ENCODE measurements at places on chromosomes 4 and X.

DNA sequence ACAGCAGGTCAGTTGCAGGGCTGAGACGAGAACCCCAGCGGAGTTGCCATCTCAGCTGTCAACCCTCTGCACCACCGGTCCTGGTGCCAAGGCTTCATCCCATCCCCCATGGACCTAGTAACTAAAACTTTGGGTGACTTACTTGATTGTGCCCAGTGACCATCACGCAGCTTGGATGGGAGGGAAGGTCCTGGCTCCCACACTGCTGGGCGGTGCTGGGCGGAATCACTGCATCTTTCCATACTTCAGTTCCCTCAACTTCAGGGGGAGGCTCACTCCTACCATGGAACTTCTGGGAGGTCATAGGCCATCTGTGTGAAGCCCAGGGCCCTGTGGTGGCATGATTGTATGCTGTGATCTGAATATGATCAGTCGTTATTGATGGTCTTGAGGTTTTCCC, 26.2 kb upstream of the JAKMIP1 start:
- no peak for DNase-seq

DNA sequence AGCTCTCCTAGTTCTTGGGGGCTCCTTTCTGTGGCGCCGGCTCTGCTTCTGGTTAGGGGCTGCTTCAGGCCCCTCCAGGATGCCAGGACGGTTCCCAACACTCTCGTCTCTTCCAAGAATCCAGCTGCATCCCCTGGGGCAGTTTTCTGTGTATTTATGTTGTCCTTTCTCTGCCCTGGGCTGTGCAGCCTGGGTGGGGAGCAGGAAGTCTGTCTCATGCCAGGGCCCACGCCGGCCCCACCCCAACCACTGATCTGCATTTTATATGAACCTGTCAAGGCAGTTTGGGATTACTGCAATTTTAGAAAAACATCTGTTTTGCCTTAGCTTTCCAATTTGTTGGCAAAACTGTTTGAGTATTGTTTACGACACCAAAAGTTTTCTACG, 14.6 kb downstream of the CTBP1 start:
- DNase-seq, result no peak

DNA sequence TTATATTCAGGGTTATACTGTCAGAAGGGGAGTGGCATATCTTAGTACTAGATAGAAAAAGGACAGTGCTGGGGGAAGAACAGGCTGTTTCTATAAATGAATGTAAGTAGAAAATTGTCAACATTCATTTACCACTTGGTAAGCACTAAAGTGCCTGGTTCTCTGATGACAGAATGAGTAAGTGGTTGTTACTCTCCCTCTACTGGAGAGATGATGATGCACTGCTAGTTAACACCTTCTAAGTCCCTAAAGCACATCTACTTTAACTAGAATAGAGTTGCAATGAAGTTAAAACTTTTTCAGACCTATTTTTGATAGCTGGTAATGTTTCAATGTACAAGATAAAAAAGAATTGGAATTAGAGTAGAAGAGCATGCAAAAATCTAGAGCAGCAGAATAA, 214.5 kb downstream of the KLHL4 start:
- no peak for DNase-seq

DNA sequence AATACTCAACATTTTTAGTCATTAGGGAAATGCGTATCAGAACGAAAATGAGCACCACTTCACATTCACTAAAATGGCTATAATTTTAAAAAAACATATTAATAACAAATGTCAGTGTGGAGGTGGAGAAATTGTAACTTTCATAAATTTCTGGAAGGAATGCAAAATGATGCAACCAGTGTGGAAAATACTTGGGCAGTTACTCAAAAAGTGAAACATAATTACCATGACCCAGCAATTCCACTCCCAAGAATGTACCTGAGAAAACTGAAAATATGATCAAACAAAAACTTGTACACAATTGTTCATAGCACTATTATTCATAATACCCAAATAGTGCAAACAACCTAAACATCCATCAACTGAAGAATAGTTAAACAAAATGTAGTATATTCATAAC, 76.1 kb upstream of the FAM241A start:
- no peak for DNase-seq

DNA sequence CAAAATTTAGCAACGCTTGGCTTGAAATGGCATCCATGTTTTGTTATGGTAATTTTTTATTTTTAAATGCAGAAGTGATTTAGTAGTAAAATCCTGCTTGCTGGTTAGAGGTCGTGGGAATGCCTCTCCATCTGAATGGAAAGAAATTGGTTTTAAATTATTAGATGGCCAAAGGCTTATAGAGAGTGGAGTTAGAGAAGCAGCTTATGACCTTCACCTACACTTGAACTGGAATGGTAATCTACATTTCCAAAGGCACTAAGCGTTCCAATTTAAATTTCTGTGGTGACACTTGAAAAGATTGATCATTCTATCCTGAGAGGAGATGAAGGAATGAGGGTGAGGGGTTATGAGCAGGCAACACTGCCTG, 280.7 kb downstream of the RAPGEF2 start:
- no peak for DNase-seq

DNA sequence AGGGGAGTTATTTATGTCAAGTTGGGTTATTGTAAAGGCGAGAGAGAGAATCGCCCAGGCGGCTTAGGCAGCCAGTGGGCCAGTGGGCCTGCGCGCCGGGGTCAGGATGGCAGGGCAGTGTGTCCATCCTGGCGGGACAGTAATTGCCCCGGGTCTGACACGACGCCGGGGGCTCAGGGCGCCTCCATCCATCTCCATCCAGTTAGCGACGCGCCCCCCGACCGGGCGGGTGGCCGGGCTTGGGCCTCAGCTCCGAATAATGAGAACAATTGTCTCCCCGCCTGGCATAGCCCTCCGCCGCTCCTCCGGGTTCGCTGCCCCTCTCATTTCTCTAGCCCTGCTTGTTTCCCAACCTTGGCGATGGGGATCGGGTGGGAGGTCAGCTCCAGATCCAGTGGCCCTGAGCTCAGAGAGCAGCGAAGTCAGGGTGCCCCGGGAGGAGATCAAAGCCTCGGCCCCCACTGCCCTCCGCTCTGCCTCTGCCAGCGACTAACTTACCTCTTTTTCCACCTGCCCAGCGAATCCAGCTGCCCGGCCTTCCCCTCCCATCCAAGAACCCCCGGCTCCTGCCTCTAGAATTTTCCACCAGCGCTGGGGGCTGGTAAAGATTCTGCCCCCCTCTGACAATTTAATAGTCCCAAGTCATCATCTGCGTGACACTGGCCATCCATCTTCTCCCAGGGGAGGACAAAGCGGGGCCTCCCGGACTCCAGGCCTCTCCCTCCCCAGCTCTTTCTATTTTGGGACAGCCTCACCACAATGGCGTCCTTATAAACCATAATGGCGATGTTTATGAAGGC, 56.9 kb upstream of the TMEM33 start:
- DNase-seq, result no peak

DNA sequence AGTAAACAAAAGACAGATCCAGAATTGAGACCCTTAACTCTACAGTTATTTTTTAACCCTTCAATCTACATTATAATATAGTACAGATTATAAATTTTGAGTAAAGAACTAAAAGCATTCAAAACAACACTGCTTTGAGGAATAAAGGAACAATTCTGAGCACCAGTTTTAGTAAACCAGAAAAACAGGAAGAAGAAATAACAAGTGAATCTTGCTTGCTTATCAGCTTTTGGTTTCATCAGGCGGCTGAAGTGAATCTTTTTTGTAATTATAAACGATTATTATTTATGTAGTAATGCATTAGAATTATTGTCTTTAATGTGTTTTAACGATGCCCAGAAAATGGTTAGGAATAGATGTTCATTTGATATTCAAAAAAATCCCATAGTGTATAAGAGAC, 305.4 kb downstream of the ARAP2 start:
- no peak for DNase-seq

DNA sequence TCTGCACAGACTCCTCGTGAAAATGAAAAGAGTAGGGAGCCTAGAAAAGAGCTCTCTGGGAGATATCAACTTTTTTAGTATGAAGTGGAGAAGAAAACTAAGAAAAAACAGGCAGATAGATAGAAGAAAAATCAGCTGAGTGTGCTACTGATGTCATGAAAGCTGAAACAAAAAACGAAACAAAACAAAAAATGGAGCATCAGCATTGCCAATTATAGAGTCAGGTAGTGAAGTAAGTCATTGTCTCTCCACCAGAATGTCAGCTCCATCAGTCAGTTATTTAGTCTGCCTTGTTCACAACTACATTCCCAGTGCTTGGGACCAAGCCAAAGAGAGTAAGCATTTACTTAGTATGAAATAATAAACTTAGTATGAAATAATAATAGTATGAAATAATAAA, 595.1 kb downstream of the STPG2 start:
- no peak for DNase-seq

GRCh38 chr4:122548452-122548851, 72.4 kb downstream of the IL21 start:
- no peak for DNase-seq

GRCh38 chr4:125582302-125582701, 267.5 kb downstream of the FAT4 start:
- no peak for DNase-seq

- no peak for DNase-seq
Measured at GRCh38 chr4:168119100-168119499, 26.8 kb downstream of the ANXA10 start.

- DNase-seq, result no peak
Measured at GRCh38 chr4:100790836-100791615, 273.2 kb upstream of the EMCN start.

- DNase-seq, result peak; percentile 94
Measured at GRCh38 chr4:158996669-158997074, 106.2 kb upstream of the RAPGEF2 start.

DNA sequence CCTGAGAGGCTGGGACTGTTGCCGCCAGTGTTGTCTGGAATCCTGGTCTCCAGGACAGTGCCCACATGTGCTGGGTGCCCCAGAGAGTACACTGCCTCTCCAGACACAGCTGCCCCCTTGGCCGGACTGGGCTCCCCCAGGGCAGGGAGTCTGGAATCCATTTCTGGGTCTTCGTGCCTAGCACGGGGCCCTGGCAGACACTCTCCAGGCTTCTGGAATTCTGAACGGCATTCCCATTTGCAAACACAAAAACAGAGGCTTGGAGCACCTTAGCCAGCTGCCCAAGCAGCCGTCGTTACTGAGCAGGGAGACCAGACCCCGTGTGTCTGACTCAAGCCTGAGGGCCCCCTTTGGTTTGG, 20.8 kb downstream of the HMX1 start:
- DNase-seq, result no peak

- DNase-seq, result no peak
Measured at GRCh38 chrX:8726031-8726652, 5.8 kb downstream of the ANOS1 start.

DNA sequence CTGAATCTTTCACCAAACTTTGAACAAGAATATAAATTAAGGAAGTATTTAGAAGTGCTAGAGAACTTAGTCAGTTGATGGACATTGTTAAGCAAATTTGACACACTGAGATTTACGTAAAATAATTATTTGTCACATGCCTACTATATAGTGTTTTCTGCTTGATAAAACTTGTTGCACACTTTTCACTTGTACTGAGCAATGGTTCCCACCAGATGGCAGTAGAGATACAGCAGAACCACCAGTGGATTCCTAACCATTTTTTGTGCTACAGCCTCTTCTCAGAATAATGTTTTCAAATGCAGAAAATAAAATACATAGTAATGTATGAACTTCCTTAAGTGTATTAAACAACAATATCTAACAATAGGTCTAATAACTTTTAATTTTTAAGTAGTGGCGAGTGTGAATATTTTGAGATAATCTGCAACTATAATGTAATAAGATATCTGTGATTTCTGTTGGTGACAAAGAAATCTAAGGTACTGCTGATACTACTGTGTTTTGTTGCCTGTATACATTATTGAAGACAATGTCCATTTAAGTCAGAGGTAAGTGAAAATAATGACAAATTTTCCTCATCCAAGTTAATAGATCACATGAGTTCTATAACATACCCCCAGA, 81.2 kb downstream of the APOOL start:
- no peak for DNase-seq

GRCh38 chr4:54683616-54684346, 26.0 kb downstream of the KIT start:
- DNase-seq, result no peak

DNA sequence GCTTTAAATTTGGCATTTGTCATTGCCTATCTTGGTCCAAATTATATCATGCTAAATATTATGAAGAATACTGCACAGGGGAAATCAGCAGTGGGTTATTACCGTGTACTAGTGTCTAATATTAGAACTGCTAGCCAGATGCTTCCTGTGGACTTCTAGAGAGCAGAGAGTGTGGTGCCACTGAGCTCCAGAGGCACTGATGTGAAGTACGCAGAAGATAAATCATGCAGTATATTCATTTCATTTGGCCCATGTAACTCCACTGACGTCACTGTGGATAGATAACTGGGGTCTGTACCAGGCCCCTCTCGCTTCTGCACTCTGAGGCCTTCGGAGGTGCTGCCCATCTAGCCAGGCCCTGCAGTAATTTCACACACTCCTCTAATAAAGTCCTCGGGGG, 80.0 kb downstream of the ALPK1 start:
- no peak for DNase-seq

DNA sequence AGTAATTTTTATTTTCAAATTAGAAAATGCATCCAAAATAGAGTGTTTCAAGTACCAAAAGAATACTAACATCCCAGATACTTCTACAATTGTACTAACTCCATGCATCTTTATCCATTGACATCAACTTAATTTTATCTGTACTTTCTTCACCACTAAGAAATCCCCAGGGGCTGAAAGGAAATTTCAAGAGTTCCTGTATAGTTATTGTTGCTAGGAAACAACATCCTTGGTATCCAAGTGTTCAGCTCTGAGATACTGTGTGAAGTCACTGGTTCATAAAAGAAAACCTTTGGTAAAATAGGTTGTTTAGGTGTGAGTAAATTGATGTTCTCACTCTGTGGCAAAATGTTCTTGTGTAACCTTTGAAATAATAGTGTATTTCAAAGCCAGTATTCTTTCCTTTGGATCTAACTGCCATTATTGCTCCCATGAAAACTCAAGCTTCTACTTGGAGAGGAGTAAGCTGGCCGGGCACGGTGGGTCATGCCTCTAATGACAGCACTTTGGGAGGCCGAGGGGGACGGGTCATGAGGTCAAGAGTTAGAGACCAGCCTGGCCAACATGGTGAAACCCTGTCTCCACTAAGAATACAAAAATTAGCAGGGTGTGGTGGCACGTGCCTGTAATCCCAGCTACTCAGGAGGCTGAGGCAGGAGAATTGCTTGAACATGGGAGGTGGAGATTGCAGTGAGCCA, 72.9 kb downstream of the COMMD8 start:
- DNase-seq, result no peak

DNA sequence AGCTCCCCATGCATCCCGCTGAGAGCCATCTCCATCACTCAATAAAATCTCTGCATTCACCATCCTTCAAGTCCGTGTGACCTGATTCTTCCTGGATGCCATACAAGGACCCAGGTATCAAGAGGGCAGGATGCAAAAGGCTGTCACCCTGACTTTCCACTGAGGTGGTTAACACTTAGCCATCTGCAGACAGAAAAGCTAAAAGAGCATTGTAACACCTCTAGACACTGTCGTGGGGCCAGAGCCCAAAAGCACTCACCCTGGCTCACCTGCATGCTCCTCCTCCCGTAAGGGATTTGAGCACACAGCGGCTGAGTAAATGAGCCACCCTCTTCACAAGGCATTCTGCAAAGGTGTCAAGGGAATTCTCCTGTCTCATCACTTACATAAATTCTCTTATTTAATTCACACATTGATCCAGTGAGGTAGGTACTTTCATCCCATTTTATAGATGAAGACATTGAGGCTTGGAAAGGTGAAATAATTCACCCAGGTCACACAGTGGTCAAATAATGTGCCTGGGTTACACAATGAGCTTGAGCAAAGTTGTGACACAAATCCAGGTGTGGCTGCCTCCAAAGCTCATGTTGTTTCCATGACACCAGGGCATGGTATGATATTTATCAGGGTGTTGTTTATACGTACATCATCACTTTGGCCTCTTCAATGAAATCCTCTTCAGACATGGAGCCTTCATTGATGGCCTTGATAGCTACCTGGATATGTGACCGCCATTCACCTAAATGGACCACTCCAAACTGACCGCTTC, 48.0 kb downstream of the TXK start:
- no peak for DNase-seq

Measured in GM04503 (cell line).